ENCODE measurements at places on chromosomes 5 and 9. TPM values are rescaled to one million over a fixed set of nuclear protein-coding genes. Genes with fewer than 3 reads are reported as not detected.

- DNase-seq, result no peak
- no peaks in the 10 kb centered on the region for H3K27me3 ChIP-seq
- H3K27ac ChIP-seq, result no peak overlapping the region
- no peak overlapping the region for H3K4me3 ChIP-seq
Measured at GRCh38 chr5:125612776-125613175, 810.4 kb upstream of the GRAMD2B start.

GRCh38 chr5:141778206-141778605 lies 96.2 kb upstream of the ARAP3 start:
- H3K27me3 ChIP-seq, result no peaks in the 10 kb centered on the region
- peak overlapping the region; percentile 69 for H3K27ac ChIP-seq
- no peaks in the 10 kb centered on the region for H3K36me3 ChIP-seq
- H3K4me3 ChIP-seq, result no peak overlapping the region
- DNase-seq, result peak; percentile 87

DNA sequence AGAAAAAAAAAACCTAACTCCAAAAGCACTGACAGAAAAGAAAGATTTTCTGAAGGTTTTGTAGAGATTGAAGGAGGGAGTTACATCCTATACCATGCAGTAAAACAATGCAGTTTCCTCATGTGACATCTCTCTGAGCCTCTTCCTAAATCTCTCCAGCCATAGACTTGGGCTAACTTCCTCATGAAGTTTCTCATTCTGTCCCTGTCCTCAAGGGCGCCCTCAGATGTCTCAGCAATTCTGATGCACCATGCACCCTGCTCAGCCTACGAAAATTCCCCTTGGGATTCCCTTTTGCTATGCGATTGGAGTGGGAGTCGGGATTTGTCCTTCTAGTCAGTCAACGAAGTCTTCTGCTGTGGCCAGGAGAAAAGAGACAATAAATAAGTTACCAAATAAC lies 68.9 kb downstream of the FAT2 start:
- no peaks in the 10 kb centered on the region for H3K4me1 ChIP-seq
- H3K4me3 ChIP-seq, result no peak overlapping the region
- H3K27me3 ChIP-seq, result no peaks in the 10 kb centered on the region
- H3K36me3 ChIP-seq, result no peaks in the 10 kb centered on the region

The LHX6 gene
- total RNA-seq, result 5.0 TPM

DNA sequence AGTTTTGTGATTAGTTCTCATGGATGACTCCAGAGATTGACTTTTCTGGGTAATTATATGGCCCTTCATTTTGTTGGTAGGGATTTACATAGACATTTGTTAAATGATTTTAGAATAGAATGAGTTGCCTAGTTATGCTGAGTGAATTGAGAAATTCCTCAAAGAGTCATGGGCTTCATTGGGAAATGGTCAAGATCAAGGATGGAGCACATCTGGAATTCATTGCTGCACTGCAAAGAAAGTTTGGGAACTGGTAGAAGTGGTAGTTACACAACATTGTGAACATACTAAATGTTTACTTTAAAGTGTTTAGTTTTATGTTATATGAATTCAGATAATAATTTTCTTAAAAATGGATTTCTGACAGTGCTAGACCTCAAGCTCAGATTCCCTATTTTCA lies 46.5 kb downstream of the PIP5K1B start:
- H3K4me1 ChIP-seq, result no peaks in the 10 kb centered on the region
- H3K27ac ChIP-seq, result no peak overlapping the region

The GAS1 gene
- 128 TPM for total RNA-seq

DNA sequence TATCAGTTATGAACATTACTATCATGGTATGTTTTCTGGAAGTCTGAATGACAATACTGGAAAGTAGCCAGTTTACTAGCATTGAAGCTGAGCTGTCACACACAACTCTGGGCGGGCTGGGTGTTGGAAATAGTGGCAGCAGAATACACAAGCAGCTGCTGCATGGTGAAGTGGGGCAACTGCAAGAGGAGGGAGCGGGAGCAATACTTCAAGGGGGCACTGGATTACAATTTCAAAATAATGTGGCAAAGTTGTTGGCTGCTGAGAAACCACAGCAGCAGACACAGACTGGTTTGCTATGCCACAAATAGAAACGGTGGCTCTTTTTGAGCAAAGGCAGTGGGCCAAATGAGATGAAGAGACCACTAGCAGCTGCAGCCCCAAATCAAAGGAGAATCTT lies 350.2 kb downstream of the KIAA0825 start:
- no peak overlapping the region for H3K4me3 ChIP-seq
- H3K27ac ChIP-seq, result no peak overlapping the region
- no peaks in the 10 kb centered on the region for H3K4me1 ChIP-seq
- no peaks in the 10 kb centered on the region for H3K36me3 ChIP-seq
- no peak for DNase-seq
- H3K27me3 ChIP-seq, result no peaks in the 10 kb centered on the region

- peak overlapping the region; percentile 83 for H3K27ac ChIP-seq
- H3K4me1 ChIP-seq, result no peaks in the 10 kb centered on the region
- no peak for DNase-seq
- no peaks in the 10 kb centered on the region for H3K36me3 ChIP-seq
- no peaks in the 10 kb centered on the region for H3K27me3 ChIP-seq
- H3K4me3 ChIP-seq, result peak overlapping the region; percentile 94
Measured at GRCh38 chr9:109011231-109011671, 2.0 kb downstream of the CTNNAL1 start.
